ENCODE measurements at places on chromosomes 11 and 22. TPM values are rescaled to one million over a fixed set of nuclear protein-coding genes. Genes with fewer than 3 reads are reported as not detected.

MISFA gene
- 1.4 TPM for total RNA-seq

TSPAN18 gene
- not detected for total RNA-seq

PARVA gene
- 12.9 TPM for total RNA-seq

TYR gene
- total RNA-seq, result 1,340 TPM

YPEL1 gene
- total RNA-seq, result 0.40 TPM

RAB6A gene
- 78.3 TPM for total RNA-seq

TRIM49 gene
- total RNA-seq, result not detected
